ENCODE measurements at places on chromosomes 6 and 20.

DNA sequence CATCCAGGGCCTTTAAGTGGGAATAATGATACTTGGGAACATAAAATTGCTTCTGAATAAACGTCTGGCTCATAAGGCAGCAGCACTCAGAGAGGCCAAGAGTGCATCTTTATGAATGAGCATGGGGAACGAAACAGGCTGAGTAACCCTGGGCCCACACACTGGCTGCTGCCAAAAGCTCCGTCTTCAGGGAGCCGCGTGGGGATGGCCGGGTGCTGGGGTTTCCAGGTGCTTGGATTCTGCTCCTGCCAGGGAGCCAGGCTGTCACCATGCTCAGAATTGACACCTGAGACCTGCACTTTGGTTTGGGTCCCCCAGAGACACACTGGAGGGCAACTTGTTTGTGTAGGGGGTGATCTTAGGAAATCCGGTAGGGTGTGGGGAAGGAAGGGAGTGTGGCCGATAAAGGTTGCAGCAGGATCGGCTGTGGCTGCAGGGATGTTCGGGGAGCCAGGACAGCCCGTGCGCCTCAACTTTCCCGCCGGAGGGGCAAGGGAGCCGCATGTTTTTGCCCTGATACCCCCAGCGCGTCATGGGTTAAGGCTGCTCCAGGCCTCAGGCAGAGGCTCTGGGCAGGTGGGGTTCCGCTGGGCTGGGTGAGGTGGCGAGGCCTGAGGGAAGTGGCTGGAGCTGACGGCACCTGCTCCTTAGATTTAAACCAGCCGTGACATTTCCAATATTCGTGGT is 101.8 kb downstream of the YTHDF1 start:
- no peak for DNase-seq

- peak; percentile 63 for DNase-seq
These were observed 43.3 kb upstream of the CTAGE9 start for GRCh38 chr6:131754088-131754487.

DNA sequence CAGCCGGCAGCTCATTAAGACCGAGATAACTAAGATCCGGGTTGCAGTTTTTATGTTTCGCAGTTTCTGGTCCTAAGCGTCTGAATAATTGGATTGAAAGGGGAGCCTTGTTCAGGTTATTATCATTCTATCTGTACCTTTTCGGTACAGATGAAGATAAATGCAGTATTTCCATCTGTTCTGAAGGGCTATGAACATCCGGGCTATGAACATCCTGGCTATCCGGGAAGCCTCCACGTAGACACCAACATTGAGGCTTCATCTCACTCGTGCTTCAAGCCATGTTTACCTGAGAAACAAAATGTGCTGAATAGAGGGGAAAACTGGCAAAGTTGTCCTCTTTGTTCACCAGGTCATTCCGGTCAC is 399 bp upstream of the REPS1 start:
- DNase-seq, result no peak

DNA sequence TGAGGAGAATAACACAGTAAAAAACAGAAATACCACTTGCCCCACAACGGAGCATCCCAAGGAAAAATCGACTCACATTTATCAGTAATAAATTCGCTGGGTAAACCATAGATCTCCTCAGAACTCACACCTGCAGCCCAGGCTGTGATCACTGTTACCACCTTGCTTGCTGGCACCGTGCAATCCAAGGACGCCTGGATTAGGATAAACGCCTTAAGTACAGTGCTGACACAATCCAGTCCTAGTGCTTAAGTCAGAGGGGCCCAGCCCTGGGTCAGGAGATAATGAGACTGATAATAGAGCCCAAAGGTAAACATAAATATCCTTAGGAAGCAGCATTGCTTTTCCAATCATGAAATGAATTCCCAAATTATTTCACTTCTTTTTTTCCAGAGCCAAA is 62.5 kb downstream of the EPB41L2 start:
- no peak for DNase-seq

DNA sequence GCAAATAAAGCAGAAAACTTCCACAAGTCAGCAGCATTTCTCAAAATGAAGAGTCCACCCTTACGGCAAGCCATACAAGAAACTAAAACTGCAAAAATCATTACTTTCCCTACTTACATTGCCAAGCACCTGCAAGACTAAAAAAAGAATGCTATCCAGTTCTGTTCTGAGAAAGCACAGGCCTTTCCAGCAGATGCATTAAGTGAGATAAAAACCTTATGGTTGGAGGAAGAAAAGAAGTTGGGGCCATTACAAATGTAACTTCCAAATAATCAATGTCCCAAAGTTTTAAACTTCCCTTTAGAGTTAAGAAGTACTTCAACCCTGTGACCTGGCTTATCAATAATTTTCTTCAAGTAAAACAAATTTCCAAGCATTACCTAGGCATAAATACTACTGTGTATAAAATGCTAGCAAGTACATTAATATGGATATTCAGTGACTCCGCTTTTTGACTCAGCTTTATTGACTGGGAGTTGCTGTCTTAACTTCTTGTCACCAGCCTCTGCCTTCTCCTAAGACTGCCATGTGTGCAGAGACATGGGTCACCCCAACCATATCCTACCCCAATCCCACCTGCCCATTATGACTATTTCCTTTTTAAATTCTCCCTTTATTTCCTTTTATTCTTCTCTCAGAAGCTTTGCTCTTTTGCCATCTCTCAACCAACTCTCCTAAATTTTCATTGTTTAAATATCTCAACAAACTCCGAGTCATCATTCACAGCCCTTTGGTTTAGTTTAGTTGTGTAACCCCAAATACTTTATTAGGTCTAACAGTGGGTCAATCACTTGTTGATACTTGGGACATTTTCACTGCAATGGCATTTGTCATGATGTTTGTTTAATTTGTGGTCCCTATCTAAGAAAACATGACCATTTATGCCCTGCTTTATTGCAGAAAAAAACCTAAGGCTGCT is 49.7 kb downstream of the SLC22A23 start:
- DNase-seq, result no peak

GRCh38 chr6:28864326-28864923 is 59.4 kb downstream of the TRIM27 start:
- no peak for DNase-seq

GRCh38 chr20:22160101-22160652 is 424.2 kb downstream of the FOXA2 start:
- peak; percentile 8 for DNase-seq

- DNase-seq, result no peak
These were observed 30.6 kb downstream of the FASTKD5 start for GRCh38 chr20:3129094-3129493.
